ENCODE measurements at places on chromosomes 5 and 9.

GRCh38 chr9:135086597-135087488, 625 bp upstream of the OLFM1 start:
- no peak for ATAC-seq

DNA sequence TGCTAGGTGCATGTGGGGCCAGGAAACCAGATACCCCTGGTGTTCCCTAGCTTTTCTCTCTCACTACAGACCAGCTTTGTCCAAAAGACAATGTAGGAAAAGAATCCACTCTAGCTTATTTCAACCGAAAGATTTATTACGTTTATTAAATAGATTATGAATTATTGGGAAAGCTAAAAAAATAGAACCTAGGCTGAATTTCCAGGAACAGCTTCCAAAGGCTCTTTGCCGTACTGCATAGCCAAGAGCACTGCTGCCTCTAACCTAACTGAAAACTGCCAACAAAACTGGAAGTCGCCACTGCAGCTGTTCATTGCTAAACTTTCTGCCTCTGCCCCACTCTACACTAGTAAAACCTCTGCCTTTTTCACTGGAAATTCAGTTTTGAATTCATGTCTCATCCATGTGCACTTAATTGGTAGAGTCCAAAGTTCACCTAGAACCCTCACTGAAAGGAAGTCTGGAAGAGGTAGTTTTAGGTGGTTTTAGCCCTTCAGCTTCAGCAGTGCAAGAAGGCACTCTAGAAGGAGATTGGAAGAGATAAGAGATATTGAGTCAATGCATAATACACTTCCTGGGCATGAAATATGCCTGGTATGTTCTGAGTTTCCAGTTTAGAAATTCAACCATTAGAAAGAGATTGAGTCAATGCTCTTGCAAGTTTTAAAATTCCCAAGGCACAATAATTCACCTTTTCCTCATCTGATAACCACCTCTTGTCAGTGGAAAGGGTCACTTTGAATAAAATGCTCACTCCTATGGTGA, 927.9 kb downstream of the MAT2B start:
- ATAC-seq, result no peak

DNA sequence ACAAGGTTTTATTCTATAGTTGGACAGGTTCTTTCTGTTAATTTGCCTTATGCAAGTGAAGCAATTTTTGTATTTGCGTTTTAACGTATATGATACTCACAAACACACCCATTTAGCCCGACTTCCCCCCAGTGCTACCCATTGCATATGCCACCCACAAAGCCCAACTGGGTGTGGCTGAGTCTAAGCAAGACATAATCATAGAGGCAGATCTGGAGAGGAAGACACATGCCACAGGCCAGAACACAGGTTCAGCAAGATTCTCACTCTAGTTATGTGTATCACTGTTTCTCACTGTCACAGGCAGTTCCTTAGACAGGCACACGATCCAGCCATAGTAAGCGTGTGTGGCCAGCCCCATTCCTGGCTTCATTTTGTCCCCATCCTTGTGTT, 29.0 kb upstream of the PUM3 start:
- peak; percentile 33 for ATAC-seq

DNA sequence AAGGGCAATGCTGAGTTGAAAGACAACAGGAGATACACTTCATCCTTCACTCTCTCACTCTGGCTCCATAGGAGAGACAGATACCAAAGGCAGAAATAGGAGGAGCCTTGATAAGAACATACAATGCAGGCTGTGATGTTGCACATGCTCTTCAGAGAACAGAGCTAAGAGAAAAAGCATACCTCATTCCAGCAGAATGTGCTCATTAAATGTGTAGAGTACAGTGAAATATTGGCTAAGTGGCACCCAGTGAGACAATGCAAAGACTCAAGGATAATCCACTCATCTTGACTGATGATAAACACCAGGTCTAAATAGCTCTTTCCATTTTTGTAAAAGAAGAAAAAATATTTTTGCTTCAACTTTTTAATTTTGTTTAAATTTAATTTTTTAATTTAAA, 139.7 kb downstream of the OR2K2 start:
- ATAC-seq, result no peak

GRCh38 chr9:135612437-135612836, 26.9 kb downstream of the GLT6D1 start:
- no peak for ATAC-seq

- ATAC-seq, result no peak
Measured at GRCh38 chr9:119003882-119004617, 365.2 kb downstream of the BRINP1 start.

- no peak for ATAC-seq
Measured at GRCh38 chr9:79089054-79089560, 482.7 kb upstream of the TLE4 start.

DNA sequence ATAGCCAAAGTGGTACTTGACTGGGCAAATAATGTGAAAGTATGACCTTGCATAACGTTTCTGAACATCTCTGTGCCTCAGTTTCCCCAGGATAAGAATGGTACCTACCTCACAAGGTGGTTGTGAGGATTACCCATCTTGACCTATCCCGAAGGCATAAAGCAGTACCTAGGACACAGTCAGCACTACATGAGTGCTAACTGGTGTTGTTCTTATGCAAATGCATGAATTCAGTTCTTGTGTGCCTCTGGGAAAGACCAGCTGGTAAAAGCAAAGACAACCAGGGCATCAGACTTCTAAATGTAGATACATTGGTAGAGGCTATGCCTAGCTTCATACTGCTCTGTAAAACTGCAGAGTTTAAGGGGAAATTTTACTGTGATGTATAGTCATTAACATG, 21.8 kb upstream of the TMEM252 start:
- no peak for ATAC-seq

- ATAC-seq, result no peak
Measured at GRCh38 chr9:20632705-20633104, 10.4 kb upstream of the MLLT3 start.

- ATAC-seq, result peak; percentile 60
Measured at GRCh38 chr5:154714266-154714986, 40.8 kb upstream of the LARP1 start.

GRCh38 chr9:114482593-114482992, 22.7 kb downstream of the WHRN start:
- no peak for ATAC-seq

- no peak for ATAC-seq
Measured at GRCh38 chr9:131608493-131609037, 63.2 kb downstream of the PRRT1B start.

GRCh38 chr5:148993283-148993936, 69.5 kb downstream of the SH3TC2 start:
- ATAC-seq, result no peak

- ATAC-seq, result no peak
Measured at GRCh38 chr5:86968301-86968753, 299.4 kb upstream of the RASA1 start.

DNA sequence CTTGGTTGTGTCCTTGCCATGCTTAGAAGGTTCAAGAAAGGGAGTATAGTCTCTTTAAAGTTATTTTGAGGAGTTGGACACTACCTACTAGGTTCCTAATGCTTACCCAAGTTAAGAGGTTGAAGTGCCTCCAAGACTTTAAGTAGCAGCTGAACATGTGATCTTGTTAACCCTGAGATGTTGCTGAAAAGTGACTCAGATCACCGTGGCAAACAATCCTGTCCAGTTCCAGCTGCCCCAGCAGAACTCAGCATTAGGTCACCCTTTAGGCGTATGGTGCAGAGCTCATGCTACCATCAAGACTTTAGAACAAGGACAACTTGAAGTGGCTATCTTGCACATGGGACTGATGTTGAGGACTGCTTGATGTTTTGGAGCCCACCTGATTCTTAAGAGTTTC, 22.5 kb downstream of the ZNF462 start:
- ATAC-seq, result no peak

DNA sequence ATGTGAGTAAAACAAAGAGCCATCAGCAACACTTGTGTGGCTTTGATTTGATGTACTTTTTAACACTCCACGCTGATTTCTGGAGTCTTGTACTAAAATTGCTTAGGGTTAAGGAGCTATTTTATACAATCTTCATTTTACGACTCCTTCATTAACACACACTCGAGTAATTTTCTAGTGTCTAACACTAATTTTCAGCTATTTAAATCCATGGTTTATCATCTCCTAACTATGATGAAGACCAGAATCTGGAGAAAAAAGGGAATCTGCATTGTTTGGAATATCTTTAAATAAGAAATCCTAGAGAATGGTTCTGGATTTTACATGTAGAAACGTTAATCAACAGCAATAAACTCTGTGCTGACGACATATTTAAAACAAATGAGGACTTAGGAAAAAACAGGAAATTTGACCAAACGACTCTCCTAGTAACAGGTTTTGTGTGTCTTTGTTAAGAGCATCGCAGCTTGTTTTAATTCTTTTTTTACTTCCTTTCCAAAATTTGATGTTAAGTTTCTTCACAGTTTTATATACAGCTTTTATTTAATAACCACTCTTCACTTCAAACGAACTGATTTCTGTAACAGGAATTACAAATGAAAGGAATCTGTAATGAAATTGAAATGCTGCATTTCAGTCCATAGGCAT, 138.5 kb downstream of the AOPEP start:
- no peak for ATAC-seq

- ATAC-seq, result no peak
Measured at GRCh38 chr5:57955511-57955910, 472.9 kb upstream of the ACTBL2 start.

DNA sequence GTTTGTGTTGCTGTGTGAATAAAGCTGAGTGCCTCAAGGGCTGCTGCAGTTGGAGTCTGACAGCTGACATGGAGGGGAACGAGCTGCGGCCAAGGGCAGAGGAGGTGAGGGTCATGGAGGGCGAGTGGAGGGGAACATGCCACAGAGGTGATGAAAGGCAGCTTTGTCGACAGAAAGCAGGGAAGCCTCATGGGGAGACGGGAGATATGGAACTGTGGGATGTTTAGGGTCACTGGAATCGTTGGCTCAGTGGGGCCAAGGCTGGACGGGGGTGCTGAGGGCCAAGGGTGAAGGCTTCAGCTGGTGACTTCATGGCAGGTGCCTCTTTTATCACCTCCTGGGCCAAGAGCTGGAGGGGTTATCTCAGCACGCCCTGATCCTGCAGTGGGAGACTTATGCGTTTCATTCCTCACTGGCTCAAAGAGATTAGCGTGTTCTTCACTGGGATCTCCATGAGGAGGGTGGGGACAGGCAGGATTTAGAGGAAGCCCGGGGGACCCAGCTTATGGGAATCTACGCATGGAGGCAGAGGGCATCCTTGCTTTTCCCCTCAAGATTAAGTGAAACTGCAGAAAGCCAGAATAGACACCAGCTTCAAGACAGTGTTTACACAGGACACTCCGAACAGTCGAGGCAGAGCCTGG, 42.2 kb downstream of the FAM240B start:
- no peak for ATAC-seq

DNA sequence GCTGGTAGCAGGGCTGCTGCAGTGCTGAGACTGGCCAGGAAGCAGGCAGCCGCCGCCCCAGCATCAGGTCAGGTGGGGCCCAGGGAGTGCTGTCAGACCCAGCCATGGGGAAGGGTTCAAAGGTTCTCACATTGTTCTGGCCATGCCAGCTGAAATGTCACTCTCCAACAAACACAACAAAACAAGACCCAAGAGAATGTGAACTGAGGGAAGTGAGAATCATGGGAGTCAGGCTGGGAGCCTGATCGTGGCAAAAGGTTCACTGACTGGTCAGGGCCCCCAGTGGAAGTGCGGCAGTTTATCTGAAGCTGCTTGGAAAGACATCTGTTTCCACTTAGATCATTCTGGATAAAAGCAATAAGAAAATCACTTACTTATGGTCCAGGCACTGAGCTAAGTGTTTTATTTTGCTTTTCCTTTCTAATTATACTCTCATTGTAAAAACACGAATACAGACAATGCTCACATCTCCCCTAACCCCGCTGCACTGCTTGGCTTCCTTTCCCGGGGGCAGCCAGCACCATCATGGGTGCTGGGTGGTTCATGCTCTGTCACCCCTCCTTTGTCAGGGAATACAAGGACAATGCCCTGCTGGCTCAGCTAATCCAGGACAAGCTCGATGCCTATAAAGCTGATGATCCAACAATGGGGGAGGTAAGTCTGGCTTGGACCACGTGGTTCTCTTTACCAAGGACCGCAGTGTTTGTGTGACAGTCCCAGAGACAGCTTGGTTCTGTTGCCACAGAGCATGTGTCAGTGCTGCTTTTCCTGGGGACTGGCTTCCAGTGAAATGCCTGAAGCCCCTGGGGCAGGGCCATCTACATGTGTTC, 41.9 kb upstream of the CFAP157 start:
- no peak for ATAC-seq

- no peak for ATAC-seq
Measured at GRCh38 chr9:100100146-100100667, 1.2 kb downstream of the INVS start.

DNA sequence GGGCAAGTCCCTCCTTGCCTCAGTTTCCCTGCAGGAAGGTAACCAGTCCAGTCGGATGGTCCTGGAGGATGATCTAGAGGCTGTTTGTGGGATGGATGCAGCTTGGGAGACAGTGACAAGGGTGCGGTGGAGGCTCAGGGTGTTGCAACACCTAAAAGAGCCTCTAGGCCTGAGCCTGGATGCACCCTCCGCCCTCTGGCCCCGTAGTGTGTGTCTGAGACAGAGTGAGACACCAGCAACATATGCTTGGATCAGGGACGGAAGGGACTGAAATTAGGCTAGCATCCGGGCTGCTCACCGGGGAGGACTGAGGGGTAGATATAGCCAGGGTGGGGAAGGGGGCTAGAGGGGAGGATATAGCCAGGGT, 1.1 kb downstream of the CRAT start:
- ATAC-seq, result no peak

DNA sequence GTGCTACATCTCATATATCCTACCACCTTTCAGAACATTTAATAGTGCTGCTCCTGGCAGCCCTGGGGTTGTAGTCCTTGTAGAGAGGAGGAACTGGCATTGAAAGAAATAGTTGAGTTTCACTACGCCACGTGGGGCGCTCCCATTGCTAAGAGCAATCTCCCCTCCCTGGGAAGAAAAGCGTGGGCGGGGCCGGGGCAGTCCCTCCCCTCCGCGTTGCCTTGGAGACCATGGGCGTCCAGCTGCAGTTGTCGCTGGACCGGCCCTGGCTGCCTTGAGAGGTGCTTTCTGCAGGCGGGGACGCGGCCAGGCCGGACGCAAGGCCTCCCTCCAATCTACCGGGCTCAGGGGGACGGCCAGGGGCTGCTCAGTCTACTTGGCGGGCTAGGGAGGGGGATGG, 368 bp upstream of the CCDC180 start:
- ATAC-seq, result no peak

- ATAC-seq, result no peak
Measured at GRCh38 chr5:14399054-14399692, 182.4 kb upstream of the OTULINL start.

DNA sequence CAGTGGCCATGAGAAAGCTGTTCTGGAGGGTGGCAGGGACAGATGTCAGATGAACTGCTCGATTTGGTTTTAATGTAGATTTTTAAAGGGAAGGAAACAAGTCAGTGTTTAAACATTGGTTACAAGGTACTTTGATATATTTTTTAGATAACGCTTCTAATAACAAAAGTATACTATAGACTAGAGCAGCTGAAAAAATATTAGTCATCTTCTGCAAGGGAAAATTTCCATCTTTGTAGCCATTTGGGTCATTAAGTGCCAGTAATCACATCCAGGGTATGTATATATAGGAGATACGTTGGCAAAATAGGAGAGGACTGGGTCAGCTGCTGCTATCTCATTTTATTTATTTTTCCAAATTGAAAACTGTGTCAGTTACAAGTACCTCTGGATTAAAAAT, 69.0 kb downstream of the SV2C start:
- ATAC-seq, result no peak
